Cardiac septum (tissue), 1 donor: ENCODE measurements at places on chromosomes 2 and 18. TPM values are rescaled to one million over a fixed set of nuclear protein-coding genes. Genes with fewer than 3 reads are reported as not detected.

TWIST2 gene
- total RNA-seq = 0.83 TPM

ST6GAL2 gene
- total RNA-seq = 0.38 TPM

RAB11FIP5 gene
- total RNA-seq = 38.1 TPM

GAD1 gene
- 0.46 TPM for total RNA-seq

DPP10 gene
- total RNA-seq = 0.13 TPM

ADD2 gene
- 1.6 TPM for total RNA-seq

PCARE gene
- 0.11 TPM for total RNA-seq

NOL4 gene
- total RNA-seq = 0.67 TPM

GPR35 gene
- 1.5 TPM for total RNA-seq

MEP1B gene
- 0.13 TPM for total RNA-seq

GALNT14 gene
- total RNA-seq = 0.48 TPM

UGT1A7 gene
- not detected for total RNA-seq

TMEM163 gene
- total RNA-seq = 0.38 TPM

LYG2 gene
- not detected for total RNA-seq

KRTCAP3 gene
- not detected for total RNA-seq

IL37 gene
- not detected for total RNA-seq

PHLPP1 gene
- 4.8 TPM for total RNA-seq

LIMS3 gene
- 6.4 TPM for total RNA-seq
